ENCODE measurements at places on chromosomes 6 and 20.

- no peak for DNase-seq
These were observed 28.5 kb upstream of the PIM1 start for GRCh38 chr6:37141281-37142049.

DNA sequence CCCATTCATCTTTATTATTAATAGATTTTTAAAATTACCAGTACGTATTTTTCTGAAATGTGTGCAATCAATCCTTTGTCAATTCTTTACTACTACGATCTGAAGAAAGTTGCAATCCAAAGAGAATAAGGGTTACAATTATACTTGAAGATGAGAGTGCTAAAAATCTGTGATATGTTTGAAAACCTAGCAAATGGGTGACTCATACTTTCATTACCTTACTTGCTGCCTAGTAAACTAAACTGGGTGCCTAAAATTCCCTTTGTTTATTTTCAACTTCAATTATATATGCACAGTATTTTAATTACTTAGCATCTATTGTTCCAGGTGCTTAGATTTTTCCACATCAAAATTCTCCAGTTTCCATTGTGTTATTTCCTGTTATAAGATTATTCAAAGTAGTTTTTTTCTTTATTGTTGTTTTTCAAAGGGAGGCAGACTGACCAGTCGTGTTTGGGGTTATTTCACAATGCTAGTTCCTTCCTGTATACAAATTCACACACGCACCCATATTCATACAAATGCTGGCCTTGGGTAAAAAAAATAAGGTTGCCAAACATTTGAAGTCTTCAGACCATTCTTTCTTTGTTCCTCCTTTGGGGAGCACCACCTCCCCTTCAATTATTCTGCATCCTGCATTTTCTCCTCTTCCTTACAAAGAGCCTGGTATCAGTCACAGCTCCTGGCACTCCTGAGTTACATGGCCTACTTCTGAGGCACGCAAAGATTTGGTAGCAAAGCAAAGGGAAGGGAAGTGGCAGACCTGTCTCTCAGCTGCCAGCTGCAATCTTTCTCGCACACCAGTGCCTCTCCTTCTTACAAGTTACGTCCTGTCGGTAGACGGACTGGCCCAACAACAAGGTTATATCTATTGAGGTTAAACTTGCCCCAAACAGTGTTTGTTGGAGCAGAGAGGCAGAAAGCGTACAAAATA is 16.2 kb upstream of the FAM135A start:
- DNase-seq: no peak

- no peak for DNase-seq
These were observed 37.1 kb downstream of the SLC16A10 start for GRCh38 chr6:111124406-111124805.

DNA sequence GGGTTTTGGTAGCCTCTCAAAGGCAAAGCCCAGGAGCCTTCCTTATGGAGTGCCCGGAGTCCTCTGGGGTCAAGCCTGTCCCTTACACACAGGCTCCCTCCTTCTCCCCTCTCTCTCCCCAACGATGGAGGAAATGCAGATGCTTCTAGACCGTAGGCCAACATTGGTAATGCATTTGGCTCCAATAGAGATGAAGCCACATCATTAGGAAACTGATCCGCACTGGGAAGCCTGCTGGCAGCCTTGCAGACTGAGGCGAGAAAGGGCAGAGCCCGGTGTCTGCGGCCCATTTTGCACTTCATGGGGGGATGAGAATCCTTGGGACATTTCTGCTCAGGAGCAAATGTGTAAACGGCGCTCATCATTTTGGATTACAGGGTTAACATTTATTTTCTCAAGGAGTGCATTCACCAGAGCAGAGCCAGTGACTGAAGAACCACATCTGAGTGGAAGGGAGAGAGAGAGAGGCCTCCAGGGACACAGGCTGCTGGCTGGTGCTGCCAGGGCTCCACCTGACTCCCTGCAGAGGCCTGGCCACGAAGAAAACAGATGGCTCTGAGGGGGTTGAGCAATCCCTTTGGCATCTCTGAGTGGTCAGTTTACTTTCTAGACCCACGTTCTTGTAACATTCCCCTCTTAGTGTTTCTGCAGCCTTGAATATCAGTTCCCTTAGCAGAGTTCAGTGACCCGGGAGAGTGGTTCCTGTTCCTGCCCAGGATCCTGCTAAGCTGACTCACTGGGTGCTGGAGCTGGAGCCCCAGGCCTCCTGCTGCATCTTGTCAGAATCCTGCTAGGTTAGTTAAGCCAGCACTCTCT is 4.4 kb upstream of the CST3 start:
- no peak for DNase-seq

GRCh38 chr6:25175196-25175595 is 104.0 kb upstream of the CARMIL1 start:
- DNase-seq: no peak

DNA sequence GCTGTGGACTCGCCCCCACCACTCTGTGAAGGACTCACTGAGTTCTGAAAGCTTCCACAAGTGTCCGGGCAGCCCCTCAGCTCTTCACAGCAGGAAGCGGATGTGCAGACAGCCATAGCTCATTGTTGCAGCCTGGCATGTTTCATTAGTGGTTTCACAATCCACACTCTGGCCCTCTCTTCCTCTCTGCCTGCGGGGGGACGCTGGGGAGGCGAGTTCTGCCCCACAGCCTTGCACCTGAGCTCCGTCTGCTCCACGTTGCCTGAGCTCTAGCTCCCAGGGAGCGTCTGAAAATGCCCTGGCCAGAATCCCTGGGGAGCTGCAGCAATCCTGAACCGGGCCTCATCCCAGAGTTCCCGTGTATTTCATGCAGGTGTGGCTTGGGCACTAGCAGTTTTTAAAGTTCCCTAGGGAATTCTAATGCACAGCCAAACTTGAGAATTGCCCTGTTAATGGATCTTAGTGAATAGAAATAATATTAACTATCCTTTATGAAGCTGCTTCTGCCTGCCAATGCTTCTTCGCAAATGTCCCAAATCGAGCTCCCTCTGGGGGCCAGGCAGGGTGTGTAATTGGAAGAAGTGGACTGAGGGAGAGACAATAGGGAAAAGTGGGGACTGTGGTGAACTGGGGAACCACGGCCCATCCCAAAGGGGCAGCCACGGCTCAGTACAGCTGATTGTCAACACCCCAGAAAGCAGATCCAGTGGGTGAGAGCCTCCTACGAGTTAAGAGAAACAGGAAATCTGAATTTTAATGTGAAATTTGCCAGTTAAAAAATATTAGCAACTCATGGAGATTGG is 51.5 kb downstream of the CTCFL start:
- DNase-seq: no peak

DNA sequence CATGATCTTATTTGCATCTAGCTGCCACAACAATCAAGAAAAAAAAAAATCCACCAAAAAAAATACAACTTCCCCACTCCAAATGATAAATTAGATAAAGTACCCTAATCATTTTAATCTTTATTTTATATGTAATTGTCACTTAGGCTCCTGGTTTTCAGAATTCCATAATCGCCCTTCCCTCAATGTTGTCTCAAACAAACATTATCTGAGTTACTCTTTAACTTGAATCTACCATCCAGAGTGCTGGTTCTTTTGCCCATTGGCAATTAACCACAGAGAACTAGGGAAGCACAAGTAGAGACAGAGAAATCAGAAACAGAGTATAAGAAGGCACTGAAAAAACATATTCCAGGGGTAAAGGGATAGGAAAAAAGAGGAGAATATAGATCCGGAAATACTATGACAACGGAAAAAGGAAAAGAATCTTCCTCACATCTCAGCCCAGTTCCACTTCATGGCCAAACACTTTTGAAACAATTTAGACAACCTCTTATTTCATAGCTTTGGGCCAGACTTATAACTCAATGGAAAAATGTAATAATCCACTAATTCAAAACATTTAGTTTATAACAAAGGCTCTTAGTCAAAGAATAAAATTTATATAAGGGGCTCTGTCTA is 861 bp upstream of the NHSL1 start:
- no peak for DNase-seq

DNA sequence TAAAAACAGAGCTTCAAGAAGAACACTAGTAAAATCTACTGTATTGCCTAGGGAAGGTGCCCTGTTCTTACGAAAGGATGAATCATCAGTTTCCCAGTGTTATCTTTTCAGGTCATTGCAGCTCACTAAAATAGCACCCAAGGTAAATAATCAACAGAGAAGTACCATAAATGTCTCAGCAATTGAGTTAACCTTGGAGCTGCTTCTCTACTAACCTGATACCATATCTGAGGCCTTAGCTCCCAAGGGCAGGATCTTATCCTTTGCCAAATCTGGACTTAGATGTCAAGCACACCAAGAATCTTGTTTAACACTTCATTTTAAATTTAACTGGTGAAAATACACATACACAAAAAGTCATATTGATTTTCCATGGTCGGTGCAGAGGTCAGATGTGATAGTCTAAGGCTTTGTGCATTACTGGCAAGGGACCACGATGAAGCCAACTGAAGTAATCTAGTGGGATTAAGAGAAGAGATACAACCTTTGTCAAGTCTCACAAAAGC is 81.5 kb downstream of the EDN1 start:
- DNase-seq: no peak

- DNase-seq: no peak
These were observed 59.8 kb upstream of the FAM83D start for GRCh38 chr20:38866265-38867061.

GRCh38 chr6:132998418-132998817 is 184.0 kb downstream of the RPS12 start:
- no peak for DNase-seq

GRCh38 chr6:52515219-52515960 is 61.5 kb downstream of the TRAM2 start:
- DNase-seq: no peak

DNA sequence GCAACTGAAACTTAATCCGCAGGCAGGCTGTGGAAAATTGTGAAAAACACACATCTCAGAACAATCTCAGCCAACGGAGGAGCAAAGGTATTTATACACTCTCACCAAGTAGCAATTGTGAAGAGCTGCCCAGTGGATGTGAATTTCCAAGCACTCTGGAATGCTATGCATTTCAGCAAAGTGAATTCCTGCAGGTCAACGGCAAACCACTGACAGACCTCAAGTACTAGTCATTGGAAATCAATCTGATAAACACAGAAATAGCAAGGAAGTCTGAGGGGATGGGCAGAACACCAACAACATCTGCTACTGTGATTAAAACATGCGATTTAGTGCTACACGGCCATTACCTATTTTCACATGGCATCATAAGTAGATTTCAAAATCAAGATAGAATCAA is 429.1 kb downstream of the HTR1B start:
- no peak for DNase-seq

DNA sequence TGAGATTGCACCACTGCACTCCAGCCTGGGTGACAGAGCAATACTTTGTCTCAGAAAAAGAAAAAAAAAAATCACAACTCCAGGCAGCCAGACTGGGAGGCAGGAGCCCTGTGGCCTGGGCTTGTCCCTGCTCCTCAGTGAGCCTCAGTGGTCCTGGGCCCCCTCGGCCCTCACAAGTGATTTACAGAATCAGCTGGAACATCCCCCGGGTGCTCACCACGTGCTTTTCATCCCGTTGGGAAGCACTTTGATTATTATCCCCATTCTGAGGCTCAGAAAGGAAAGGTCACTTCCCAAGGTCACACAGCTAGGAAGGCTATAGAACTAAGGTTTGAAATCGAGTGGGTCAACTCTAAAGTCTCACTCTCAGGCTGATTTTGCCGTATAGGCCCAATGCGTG is 43.1 kb upstream of the TLDC2 start:
- DNase-seq: no peak

- DNase-seq: no peak
These were observed 121.3 kb downstream of the VEGFA start for GRCh38 chr6:43891072-43891870.

DNA sequence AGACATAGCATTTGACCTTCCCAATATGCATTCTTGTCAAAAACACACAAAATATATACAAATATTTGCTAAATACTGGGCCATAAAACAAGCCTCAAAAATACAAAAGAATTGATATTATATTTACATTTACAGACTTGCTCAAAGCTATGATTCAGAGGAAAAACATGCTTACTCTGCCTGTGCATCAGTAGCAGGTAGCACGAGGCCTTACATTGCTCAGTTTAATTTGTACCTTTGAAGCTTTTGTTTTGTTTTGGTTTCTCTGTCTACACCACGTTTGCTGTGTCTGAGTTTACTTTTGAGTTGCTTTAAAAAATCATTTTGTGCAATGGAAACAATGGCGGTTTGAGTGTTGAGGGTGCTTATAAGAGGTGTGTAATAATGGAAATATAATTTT is 99.3 kb downstream of the PHF3 start:
- DNase-seq: no peak

DNA sequence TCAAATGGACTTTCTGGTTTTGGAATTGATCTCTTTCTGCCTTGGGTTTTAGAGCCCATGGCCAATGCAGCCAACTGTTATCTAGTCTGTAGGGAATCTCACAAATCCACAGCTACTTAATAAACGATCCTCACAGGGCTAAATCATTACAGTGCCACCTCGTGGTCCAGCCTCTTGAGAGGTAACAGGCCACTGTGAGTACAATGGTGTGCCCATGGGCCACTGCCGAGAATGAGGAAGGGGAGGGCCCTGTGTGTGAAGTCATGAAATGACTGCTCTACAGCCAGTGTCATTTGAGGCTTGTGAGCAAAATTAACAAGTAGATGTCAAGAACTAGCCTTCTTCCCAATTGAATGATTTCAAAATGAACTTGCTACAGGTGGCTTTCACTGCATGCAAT is 54.3 kb upstream of the GMPR start:
- no peak for DNase-seq

DNA sequence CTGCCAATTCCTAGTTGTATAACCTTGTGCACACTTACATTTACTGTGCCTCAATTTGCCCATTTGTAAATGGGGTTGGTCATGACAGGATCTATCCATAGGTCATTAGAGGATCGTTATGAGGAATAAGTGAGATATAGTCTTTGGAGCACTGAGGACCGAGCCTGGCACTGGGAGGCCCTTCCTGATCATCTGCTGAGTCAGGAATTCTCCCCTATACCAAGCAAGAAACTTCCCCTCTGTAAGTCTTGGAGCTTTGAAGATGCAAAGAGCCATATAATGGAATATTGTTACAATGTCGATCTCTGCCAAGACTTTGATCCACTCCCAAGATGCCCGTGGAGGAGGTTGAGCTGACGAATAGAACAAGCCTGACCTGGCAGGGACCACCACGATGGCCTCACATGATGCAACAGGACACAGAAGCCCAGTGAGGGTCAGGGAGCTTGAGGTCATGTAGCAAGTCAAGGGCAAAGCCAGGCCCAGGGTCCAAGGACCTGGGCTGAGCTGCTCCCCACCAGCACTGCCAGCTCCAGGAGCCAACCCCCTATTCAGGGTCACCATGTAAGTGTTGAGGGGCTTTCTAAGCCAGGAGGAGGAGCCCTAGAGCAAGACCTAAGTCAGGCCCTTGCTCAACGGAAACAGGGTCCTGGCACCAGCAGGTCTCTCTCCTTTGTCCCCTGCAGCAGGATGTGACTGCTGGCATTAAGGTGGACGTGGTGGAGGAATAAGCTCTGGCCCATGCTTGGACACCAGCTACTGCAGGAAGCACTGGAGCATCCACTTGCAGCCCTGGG is 16.7 kb downstream of the PDRG1 start:
- no peak for DNase-seq

DNA sequence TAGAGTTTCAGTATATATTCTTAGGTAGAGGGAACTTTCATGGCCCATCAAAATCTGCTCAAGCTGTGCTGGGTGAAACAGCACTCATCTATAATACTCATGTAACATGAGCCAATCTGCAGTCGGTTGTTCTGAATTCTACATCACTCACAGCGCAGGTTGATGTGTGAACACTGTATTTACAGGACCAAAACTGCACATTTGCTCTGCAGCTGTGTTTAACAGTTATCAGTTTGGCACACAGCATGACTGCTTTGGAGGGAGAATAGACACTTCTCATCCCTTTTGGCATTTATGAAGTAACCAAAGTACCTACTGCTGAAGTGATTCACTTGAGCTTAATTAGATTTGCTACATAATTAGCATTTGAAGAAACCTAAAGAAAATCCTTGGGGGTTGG is 225.1 kb downstream of the BCKDHB start:
- DNase-seq: no peak
